ENCODE measurements at places on chromosomes 6 and 20.

DNA sequence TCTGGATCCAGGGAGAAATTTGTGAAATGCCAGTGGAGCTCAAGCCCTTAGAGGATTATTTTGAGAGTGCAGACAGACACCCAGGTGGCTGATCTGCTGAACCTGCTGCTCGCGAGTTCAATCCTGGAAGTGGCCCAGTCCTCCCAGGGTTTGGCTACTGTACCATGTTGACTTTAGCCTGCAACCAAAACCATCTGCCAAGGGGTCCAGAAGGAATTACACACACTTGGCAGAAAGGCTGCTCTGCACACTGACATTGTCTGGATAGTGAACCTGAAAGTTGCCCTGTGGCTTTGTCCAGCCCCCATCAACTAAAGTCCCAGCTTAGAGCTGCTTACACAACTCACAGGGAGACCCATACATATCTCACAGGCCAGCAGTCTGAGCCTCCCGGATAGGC lies 21.6 kb upstream of the PI3 start:
- no peak for DNase-seq

- DNase-seq = no peak
These were observed 18.7 kb upstream of the PXDC1 start for GRCh38 chr6:3770023-3770720.

- DNase-seq = no peak
These were observed 43.7 kb downstream of the FRK start for GRCh38 chr6:116016846-116017545.

DNA sequence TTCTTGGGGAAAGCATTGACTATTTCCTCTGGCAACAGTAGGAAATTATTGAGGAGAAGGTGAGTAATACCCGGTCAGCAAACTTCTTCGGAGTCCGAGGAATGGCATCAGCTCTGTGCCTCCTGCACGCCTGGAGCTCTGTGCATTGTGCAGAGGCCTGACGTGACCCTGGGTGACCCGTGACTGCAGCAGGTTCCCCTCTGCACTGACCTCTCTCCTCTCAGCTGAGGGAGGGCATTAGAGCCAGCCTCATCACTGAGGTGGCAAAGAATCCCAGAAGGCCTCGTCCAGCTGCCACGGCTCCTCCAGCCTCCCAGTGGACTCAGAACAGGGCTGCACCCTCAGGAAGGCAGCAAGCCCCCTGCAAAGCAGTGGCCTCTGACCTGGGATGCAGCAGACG lies 502.9 kb downstream of the CD83 start:
- DNase-seq = no peak

- no peak for DNase-seq
These were observed 5.5 kb upstream of the CHRNA4 start for GRCh38 chr20:63366390-63367365.

- no peak for DNase-seq
These were observed 42.2 kb downstream of the TBC1D7 start for GRCh38 chr6:13286181-13286580.

GRCh38 chr6:168355716-168356522 lies 36.3 kb upstream of the DACT2 start:
- DNase-seq = no peak

DNA sequence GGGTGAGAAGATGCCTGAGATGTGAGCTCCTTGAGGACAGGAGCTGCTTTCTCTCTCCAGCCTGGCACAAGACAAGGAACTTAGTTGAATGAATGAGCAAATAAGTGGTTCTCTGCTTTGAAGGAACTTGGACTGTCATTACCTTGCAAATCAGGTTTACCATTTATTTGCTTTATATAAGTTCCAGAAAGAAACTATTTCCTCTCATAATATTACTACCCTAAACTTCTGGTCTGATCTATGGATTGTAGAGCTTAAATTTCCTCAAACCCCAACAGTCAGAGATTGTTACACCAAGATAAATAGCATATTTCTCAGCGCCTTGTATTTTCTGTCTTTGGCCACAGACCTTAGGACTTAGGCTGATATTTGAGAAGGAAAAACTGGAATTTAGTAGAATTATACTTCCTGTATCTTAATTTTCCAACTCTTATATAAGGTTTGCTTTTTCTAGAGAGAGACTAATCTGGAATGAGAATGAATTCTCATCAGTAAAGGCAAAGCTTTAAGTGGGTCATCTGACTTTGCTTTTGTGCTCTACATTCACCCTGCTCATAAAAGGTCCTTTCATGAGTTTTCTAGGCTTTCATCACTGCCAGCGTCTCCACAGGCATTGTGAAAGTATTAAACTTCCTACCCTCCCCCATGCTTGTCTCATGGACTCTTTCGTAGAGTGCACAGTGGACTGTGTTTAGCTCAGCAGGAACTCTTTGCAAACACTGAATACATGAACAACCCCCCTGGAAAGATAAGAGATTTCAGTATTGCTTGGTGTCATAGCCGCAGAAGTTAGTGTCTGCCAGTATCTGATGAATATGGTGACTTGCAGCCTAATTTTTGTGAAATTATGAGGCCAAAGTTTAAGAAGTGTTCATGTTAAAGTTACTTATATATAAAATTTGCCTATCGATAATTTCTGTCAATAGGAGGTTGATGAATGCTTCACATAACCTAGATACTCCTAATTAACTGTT lies 74.0 kb downstream of the PTPRA start:
- no peak for DNase-seq

DNA sequence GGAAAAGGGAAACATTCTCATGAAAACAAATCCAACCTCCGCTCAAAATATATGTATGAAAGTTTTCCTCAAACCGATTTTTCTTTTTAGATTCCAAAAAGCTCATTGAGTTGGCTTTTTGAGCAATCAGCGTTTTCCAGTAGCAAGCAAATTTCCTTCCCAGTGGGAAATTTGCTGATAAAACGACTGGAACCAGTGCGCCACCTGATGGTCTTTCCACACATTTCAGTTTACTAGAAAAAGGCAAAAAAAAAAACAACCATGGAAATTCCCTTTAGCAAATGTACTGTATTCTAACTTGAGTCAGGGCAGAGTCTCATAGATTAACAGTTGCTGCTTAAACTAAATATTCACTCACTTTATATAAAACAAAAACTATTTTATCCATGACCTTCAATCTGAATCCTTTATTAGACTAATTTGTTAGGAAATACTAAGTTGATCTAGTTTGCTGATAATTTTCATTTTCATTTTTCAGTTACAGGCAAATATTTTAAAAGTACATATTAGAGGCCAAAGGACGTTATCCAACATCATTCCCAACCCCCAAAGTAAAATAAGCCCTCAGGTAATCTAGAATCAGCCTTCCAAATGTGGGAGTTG lies 271.5 kb downstream of the FOXA2 start:
- no peak for DNase-seq

Measured in activated T-cell treated with anti-CD3 and anti-CD28 coated beads, Interleukin-2, amount 50 U/mL, for 1 hour (primary cell).